ENCODE measurements at places on chromosomes 3 and 15. TPM values are rescaled to one million over a fixed set of nuclear protein-coding genes. Genes with fewer than 3 reads are reported as not detected.

SLC27A2 gene
- not detected for total RNA-seq

TMEM266 gene
- not detected for total RNA-seq

GRCh38 chr15:68643216-68643830 is 64.5 kb downstream of the CORO2B start:
- no peak for DNase-seq

DNA sequence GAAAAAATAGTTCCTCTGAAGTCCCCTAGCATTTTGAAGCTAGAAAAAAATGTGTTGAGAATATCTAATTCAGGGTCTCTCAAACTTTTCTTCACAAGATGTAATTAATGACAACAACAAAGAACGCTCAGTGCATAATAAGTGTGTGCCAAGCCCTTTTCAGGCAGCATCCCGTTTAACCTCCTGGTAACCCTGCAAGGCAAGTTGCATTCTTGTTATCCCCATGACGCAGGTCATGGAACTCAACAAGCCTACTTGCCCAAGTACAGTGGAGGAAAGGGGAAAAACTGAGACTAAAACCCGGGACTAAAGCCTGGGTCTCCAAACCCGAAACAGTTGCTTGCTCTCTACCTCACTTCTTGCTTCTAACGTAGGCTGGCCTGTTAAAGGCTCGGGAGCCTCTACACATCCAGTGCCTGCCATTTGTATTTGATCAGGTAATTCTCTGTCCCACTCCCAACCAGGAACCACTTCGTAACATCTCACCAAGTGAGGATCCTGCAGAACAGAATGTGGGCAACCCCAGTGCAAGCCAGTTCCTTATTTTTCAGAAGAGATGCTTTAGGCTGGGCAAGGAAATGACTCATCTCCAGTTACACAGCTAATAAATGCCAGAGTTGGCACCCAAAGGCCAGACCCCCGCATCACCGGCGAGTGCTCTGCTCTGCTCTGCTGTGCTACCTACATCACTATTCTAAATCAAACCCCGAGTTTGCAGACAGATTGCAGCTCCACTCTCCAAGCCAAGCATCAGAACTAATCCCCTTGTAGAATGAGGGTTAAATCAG is 28.3 kb downstream of the LMCD1 start:
- no peak for DNase-seq

DNA sequence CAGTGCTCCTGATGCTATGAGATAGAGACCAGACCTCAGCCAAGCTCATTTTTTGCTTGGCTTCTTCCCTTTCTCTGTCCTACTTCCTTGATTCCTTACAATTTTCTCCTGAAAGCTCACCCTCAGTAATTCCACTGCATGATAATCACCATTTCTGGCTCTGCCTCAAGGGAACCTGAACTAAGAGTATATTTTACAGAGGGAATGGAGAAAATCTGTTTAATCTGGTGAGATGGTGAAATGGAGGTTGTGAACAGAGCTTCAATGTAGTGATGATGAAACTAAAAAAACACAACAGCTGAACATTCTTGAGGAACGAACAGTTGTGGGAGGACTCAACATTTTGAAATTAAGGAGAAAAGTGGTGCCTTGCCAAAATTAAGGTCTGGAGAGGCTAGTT is 16.3 kb downstream of the HHLA2 start:
- no peak for DNase-seq

DNA sequence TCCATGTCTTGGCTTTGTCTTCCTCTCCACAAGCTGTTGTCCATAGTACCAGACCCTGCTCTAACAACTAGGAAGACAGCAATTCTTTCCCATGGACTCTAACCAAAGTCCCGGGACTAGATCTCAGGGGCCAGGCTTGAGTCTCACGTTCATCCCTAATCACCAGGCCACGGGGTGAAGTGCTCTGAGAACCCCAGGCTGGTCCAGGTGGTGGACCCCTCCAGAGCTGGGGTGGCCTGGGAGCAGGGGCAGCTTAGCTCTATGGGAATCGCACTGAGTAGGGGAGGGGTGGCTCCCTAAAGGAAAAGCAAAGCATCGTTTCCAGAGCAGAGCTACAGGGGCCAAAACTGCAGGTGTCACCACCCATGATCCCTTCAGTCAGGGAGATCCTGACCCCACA is 150.9 kb downstream of the TPRA1 start:
- DNase-seq: no peak

GRCh38 chr3:71451060-71451459 is 132.5 kb downstream of the FOXP1 start:
- DNase-seq: no peak

GRCh38 chr3:27138005-27138404 is 231.2 kb downstream of the NEK10 start:
- no peak for DNase-seq
